Tibial artery (tissue), 4 donors: ENCODE measurements at places on chromosomes 12 and 14.
A peak's percentile ranks its signal among the peaks of the same experiment; 100 is the strongest.

DNA sequence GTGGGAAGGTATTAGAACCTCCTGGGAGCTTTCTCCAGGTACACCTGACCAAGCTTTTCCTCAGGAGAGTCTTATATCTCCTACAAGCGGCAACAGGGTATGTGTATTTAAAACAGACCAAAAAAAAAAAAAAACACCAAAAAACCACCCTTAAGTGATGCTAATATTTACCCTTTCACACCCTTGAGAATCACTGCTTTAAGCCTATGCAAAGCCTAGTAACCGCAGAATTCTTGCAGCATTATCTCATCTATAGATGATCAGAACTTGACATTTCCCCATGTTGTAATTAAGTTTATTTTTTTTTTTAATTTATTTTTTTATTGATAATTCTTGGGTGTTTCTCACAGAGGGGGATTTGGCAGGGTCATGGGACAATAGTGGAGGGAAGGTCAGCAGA is 19.3 kb downstream of the ZNF641 start:
- DNase-seq, result no peak

DNA sequence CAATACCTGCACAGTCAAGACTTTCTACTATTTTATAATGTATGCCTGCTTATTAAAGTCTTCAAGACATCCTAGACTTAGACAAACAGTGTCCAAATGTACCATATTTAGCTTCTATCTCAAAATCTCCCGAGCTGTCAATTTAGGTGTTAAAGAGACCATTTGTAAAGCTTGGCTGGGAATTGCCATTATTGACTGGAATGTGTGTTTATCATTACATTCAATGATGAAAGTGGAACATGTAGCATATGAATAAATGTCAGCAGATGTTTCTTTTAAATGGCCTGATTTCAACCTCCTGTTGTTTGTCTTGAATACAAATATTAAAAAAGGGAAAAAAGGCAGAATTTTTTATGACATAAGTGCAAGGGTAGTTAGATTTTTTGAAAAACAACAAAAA is 572.3 kb downstream of the PRKD1 start:
- DNase-seq, result no peak

DNA sequence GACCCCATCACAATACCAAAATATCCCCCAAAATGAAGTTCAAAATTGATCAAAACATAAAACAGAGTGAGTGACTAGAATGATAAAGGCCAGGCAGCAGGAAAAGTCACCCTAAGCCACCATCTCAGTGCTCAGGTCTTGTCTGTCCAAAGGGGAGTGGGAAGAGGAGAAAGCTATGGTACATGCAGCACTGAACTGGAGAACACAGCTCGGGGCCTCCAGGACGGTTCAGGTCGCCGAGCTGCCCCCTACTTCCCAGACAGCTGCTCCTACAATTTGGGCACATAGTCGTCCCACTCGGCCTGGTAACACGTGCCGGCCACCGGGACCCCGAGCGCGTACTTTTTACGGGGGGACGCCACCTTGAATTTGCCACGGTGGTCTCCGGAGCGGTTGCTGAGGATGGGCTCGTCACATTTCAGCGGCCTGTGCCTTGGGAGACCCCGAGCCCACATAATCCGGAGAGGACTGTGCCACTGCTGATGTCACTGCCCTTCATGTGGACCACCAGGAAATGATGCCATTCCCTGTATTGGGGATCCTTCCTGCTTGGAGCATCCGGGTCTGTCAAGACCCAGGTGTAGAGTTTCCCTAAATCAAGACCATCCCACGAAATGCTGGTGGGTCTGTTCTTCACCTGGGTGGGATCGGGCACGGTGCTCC is 31.6 kb downstream of the AK7 start:
- DNase-seq, result no peak

DNA sequence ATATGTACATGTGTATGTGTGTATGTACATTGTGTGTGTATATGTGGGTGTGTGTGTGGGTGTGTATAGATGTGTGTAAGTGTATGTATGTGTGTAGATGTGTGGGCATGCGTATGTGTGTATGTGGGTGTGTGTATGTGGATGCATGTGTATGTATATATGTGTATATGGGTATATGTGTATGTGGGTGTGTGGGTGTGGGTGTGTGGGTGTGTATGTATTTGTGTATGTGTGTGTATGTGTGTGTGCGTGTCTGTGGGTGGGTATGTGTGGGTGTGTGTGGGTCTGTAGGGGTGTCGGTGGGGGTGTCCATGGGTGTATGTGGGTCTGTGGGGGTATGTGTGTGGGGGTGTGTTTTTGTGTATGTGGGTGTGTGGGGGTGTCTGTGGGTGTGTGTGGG is 101.6 kb downstream of the PIWIL1 start:
- no peak for DNase-seq

GRCh38 chr12:130199581-130200390 is 37.5 kb downstream of the FZD10 start:
- DNase-seq, result no peak

DNA sequence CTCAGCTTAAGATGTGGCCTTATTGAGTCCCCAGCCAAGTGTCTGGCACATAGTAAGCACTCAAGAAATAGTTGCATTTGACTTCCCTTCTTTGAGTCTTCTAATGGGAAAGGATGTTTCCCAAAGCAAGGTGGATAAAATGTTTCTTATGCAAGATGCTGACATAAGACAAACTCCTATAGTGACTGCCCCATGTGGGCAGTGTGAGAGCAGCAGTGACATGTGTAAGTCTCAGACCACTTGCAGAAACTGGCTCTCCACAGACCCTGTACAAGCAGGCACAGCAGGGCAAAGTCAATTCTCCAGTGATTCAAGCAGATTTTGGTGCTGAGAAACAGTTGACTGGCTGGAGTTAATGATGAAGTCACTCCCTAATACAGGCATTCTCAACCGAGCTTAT is 255.3 kb downstream of the ANO2 start:
- DNase-seq, result no peak

DNA sequence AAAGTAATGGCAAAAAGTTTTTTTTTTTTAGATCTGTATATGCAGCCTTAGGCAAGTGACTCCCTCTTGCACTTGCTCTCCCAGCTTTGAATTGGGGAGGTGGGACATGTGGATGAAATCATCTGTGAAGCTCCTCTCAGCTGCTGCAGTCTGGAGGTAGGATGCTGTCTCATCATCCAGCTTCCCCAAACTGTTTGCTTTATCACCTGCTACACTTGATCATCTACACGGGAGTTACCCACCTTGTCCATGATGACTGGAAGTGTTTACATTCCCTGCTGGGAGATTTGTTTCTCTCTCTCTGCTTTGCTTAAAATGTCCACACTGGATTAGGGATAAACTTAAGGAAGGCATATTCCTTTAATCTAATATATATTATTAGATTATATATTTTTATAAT is 8.5 kb upstream of the FGF23 start:
- DNase-seq, result no peak

DNA sequence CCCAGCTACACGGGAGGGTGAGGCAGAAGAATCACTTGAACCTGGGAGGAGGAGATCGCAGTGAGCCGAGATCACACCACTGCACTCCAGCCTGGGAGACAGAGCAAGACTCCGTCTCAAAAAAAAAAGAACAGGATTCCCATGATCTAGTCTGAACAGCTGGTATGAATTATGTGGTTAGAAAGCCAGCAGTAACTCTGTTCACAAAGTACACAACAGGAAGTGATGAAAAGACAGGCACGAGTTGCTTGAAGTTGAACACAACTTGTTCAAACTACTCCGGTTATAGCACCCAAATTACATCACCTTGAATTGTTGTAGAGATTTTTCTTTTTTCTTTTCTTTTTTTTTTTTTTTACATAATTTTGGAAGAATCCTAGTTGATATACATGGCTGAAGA is 238.8 kb upstream of the RGS6 start:
- no peak for DNase-seq

GRCh38 chr14:61110316-61111082 is 129.5 kb downstream of the SLC38A6 start:
- DNase-seq, result no peak

DNA sequence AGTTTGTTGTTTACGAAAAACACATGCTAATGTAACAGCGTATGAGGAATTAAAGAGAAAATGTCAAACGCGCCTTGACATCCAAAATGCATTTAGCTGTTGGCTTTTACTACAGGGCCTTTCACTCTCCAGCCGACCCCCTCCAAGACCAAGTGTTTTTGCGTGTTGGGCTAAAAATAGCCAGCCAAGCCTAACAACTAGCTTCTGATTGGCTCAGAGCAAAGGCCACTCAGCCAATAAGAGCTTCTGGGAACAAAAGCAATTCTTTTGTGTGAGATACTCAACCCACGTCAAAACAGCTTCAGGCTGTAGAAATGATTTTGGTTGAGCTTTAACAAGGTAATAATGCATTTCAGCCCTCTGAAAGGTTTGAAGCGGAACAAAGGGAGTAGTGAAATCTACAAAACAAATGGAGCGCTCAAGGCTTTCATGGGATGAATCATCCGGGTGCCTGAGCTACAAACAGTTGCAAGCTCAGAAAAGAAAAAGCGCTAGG is 198.7 kb upstream of the DCN start:
- no peak for DNase-seq

- DNase-seq, result no peak
Observed at GRCh38 chr12:20578142-20578541, 117.0 kb upstream of the SLCO1C1 start.

DNA sequence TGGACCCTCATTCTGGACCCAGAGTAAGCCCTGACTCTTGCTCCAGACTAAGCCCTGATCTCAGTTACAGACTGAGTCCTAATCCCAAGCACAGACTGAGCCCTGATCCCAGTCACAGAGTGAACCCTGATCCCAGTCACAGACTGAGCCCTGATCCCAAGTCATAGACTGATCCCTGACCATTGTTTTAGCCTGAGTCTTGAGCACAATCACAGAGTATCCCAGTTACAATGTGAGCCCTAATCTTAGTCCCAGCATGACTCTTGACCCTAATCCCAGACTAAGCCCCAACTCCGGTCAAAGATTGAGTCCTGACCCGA is 240.6 kb downstream of the RBM19 start:
- DNase-seq, result no peak

GRCh38 chr14:53525608-53526007 is 372.5 kb upstream of the DDHD1 start:
- no peak for DNase-seq

- DNase-seq, result no peak
Observed at GRCh38 chr14:73338551-73338950, 101.2 kb downstream of the PAPLN start.

GRCh38 chr14:91390165-91390778 is 27.3 kb downstream of the CCDC88C start:
- DNase-seq, result no peak

GRCh38 chr12:2627076-2627834 is 167.5 kb upstream of the FKBP4 start:
- DNase-seq, result no peak

GRCh38 chr12:105907982-105908381 is 230.8 kb downstream of the NUAK1 start:
- no peak for DNase-seq

GRCh38 chr12:62739266-62740015 is 195.5 kb downstream of the PPM1H start:
- no peak for DNase-seq

GRCh38 chr14:74389980-74390379 is 36.0 kb downstream of the SYNDIG1L start:
- no peak for DNase-seq

DNA sequence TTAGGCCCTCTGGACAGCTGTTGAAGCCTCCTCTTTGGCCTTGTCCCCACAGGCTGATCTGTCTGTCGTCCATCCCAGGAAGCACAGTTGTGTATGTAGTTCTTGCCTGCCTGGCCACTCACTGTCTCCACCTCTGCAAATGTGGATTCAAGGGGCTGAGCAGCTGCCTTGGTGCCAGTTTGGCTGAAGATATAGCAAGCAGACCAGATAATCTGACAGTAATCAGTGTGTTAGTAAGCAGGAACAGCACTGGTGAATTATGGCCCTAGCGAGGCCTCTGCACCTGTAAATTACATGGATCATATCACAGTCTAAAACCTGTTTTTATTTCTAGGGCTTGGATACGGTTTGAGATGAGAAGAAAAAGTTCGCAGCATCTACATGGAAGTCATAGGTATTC is 282.5 kb upstream of the NOS1 start:
- no peak for DNase-seq

- no peak for DNase-seq
Observed at GRCh38 chr12:115037830-115038229, 353.9 kb upstream of the TBX3 start.

GRCh38 chr12:62629971-62630739 is 163.5 kb downstream of the MON2 start:
- no peak for DNase-seq

DNA sequence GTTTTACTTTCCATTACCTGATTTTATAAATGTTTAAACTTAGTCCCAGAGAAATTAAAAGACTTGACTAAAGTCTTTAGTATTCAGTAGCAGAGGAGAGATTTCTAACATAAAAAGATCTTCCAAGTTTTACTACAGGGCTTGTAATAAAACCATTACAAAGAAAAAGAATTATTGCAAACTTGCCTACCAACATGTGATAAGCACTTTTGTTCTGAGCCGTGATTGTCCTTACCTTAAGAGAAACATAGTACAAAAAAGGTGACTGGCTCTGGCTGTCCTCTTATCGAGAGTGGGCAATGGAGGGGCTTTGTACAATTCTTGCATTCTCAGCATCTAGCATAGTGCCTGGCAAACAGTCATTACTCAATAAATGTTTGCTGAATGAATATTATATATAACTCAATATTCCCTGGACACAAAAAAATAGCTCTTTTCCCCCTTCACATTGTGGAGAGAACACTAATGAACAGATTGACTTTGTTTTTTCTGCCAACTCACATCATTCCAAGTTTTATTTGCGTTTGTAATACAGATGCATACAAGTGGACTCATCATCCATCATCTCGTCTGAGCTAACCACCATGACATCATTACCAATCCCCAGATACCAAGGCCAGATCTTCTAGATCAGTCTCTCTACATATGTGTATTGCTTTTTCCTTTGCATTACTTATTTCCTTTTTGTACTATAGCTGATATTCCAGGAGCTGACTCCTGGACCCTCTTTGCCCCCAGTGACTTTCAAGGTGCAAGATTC is 192.8 kb upstream of the EEA1 start:
- DNase-seq, result no peak

GRCh38 chr14:71168564-71169427 is 261.5 kb downstream of the PCNX1 start:
- no peak for DNase-seq

GRCh38 chr12:110280392-110280778 is 662 bp upstream of the ATP2A2 start:
- DNase-seq, result peak; percentile 76

GRCh38 chr12:96425321-96425720 is 25.1 kb upstream of the CDK17 start:
- DNase-seq, result no peak
